Renal cortex interstitium (tissue), 15 donors: ENCODE measurements at places on chromosomes 1 and 21. TPM values are rescaled to one million over a fixed set of nuclear protein-coding genes. Genes with fewer than 3 reads are reported as not detected.

Gene CFH
- 23.9 TPM for polyA plus RNA-seq

Gene KCNJ9
- polyA plus RNA-seq: 0.13 TPM

Gene LRRIQ3
- polyA plus RNA-seq: 5.4 TPM

Gene LYPLAL1
- 59.5 TPM for polyA plus RNA-seq

Gene PHLDA3
- 11.7 TPM for polyA plus RNA-seq

Gene DEPDC1
- 17.1 TPM for polyA plus RNA-seq

Gene TEKT2
- polyA plus RNA-seq: 14.9 TPM

Gene ZNF281
- polyA plus RNA-seq: 31.3 TPM

Gene SPATA21
- polyA plus RNA-seq: 0.26 TPM

Gene SSU72
- polyA plus RNA-seq: 80.6 TPM

Gene PERM1
- 0.14 TPM for polyA plus RNA-seq

Gene AKR7A3
- 3.2 TPM for polyA plus RNA-seq

Gene FALEC
- polyA plus RNA-seq: 0.82 TPM

Gene NEXN
- 13.3 TPM for polyA plus RNA-seq

Gene TCHH
- not detected for polyA plus RNA-seq

Gene IL10
- polyA plus RNA-seq: 0.39 TPM

Gene ARHGAP30
- 2.2 TPM for polyA plus RNA-seq

Gene AGMAT
- 33.3 TPM for polyA plus RNA-seq

Gene OR6K3
- polyA plus RNA-seq: 0.08 TPM

Gene AMPD1
- not detected for polyA plus RNA-seq

Gene DENND2C
- polyA plus RNA-seq: 3.5 TPM

Gene GSTM2
- polyA plus RNA-seq: 197 TPM

Gene KIRREL1
- 186 TPM for polyA plus RNA-seq

Gene ANGPTL3
- 7.2 TPM for polyA plus RNA-seq

Gene KTI12
- 6.1 TPM for polyA plus RNA-seq

Gene WNT9A
- polyA plus RNA-seq: 1.7 TPM

Gene C4BPB
- 0.67 TPM for polyA plus RNA-seq

Gene SPRR1B
- not detected for polyA plus RNA-seq

Gene KISS1
- polyA plus RNA-seq: 0.40 TPM

Gene KIF14
- 7.9 TPM for polyA plus RNA-seq

Gene SPATA17
- polyA plus RNA-seq: 12.9 TPM

Gene NFASC
- 22.5 TPM for polyA plus RNA-seq

Gene PTPRF
- polyA plus RNA-seq: 207 TPM

Gene CD1B
- not detected for polyA plus RNA-seq

Gene RHCE
- 0.88 TPM for polyA plus RNA-seq

Gene ADGRL2
- polyA plus RNA-seq: 158 TPM

Gene PPIAL4G
- polyA plus RNA-seq: 0.09 TPM

Gene EFCAB7
- 25.8 TPM for polyA plus RNA-seq

Gene NHLH1
- 0.09 TPM for polyA plus RNA-seq
